ENCODE measurements at places on chromosomes 12 and 14.

GRCh38 chr14:58565832-58566231, 71.9 kb upstream of the DACT1 start:
- DNase-seq, result no peak

DNA sequence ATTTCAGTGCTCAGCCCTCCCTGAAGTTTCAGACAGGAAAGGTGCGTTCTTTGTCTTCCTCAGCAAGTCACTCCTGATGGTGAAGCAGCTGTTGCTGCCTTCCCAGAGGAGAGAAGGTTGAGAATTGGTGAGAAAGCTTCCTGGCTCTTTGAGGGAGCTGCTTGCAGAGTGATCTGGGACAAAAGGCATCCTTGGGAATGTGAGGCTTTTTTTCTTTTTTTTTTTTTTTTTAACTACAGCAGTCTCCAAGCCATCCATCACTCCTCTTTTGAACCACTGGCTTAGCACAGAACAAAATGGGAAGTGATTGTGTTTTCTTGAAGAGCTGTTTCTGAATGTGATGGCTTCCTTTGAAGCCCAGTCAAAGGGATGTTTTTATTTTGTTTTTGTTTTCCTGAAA, 120.4 kb upstream of the LRIG3 start:
- no peak for DNase-seq

- peak; percentile 16 for DNase-seq
Measured at GRCh38 chr12:55019784-55020183, at the start of gene NEUROD4. Gene NEUROD4, plus strand, starts transcription at chr12:55019974. Its CDS starts 6,466 bp downstream, at chr12:55026440.

DNA sequence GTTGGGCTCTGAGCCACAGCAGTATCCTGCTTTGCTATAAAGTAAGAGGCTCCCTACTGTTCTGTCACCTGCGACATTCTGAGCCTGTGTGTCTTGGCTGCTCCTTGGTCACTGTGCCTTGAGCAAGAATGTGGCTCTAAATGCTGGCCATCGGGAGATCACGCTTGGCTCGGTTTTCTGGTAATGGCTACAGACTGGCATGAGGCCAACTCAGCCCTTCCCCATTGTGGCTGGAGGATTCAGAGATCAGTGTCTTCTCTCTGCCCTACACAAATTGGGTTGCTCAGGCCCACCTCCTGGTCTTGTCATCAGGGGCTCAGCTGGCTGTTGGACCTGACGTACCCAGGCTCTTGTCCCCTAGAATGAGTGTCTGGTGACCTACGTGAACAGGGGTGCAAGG, 94.5 kb downstream of the PLXNC1 start:
- DNase-seq, result no peak

- DNase-seq, result no peak
Measured at GRCh38 chr12:15050659-15051058, 77.8 kb downstream of the PDE6H start.

GRCh38 chr12:6452245-6452943, 552 bp downstream of the TAPBPL start:
- DNase-seq, result peak; percentile 47

GRCh38 chr12:76909290-76909689, 30.5 kb upstream of the CSRP2 start:
- DNase-seq, result no peak

GRCh38 chr12:124713041-124713435, 145.6 kb upstream of the NCOR2 start:
- no peak for DNase-seq

GRCh38 chr12:124162151-124163110, 132.5 kb upstream of the RFLNA start:
- no peak for DNase-seq

DNA sequence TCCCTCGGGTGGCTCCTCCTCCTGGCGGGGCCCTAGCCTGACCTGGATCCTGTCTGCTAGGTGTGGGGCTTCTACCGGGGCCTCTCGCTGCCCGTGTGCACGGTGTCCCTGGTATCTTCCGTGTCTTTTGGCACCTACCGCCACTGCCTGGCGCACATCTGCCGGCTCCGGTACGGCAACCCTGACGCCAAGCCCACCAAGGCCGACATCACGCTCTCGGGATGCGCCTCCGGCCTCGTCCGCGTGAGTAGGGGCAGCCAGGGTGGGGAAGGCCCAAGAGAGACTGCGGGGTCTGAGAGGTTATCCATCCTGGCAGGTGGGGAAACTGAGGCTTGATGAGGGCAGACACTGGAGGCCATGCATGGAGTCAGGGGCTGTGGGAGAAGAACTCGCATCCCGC, 4.0 kb downstream of the SLC25A47 start:
- no peak for DNase-seq

- DNase-seq, result no peak
Measured at GRCh38 chr14:88129306-88130056, 124.5 kb downstream of the GPR65 start.

GRCh38 chr12:2858944-2859421, 2.1 kb upstream of the TEX52 start:
- peak; percentile 49 for DNase-seq

DNA sequence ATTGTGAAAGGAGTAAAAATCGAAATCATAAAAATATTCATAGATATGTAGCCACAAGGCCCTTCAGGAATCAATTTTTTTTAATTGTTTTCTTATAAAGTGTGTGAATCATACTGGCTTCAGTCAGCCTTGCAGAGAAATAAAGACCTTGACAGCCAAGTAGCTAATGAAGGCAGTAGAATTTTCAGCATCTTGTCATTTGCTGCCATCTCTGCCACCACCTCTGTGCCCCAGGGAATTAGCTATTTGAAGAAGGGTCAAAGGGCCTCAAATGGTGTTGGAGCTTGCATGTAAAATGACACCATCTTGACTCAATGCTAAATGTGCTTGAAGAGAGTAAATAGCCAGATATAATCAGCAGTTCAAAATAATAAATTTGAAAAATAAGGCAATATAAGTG, 359.4 kb upstream of the DCN start:
- no peak for DNase-seq

GRCh38 chr12:18864900-18865561, 127.1 kb downstream of the CAPZA3 start:
- DNase-seq, result no peak

GRCh38 chr14:49527221-49527620, 59.0 kb downstream of the RPS29 start:
- DNase-seq, result no peak

DNA sequence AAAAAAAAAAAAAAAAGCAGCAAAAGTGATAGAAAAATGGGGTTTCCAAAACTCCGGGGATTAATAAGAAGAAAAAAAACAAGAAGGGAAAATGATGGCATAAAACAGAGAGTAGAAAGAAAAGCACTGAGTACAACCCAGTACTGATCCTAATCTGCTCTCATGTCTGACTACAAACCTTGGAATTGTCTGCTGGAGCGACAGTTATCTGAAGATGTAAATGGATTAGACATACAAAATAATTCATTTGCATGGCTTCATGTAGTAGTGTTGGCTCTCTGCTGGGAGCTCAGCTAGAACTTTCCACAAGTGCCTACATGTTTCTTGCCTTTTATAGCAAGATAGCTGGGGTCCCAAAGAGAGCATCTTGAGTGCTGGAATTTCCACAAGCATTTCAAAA, 34.2 kb downstream of the ZCRB1 start:
- no peak for DNase-seq

DNA sequence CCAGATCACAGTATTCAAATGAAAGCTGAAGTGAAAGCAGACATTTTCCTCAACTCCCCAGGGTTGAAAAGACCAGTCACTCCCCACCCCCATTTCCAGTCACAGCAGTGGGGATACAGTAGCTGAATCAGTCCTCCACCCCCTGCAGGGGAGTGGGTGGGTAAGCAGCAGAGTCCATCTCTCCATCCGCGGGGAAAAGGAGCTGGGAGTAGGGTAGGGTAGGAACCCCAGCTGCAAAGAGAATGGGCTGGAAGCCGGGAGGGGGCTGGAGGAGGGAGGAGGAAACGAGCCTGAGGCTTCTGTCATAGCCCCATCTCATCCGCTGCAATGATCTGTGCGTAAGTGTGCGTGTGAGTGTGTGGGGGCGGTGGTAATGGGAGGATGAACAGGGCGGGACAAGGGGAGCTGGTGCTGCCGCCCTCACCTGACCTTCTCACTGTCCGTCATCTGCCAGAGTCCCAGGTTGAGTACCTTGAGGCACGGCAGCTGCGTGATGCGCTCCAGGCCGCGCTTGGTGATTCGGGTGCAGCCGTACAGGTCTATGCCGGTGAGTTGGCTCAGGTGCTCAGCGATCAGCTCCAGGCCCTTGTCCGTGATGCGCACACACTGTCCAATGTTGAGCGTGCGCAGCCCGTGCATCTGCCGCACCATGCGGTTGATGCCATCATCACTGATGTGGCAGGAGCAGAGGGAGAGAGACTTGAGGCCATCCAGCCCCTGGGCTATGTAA, 1.8 kb downstream of the FBXL14 start:
- DNase-seq, result peak; percentile 46

- no peak for DNase-seq
Measured at GRCh38 chr12:104177663-104178501, 37.7 kb upstream of the TXNRD1 start.

- DNase-seq, result no peak
Measured at GRCh38 chr12:67045650-67046049, 223.5 kb upstream of the CAND1 start.

GRCh38 chr12:53514628-53515290, 7.5 kb upstream of the NPFF start:
- no peak for DNase-seq

GRCh38 chr14:71932229-71932981, at the start of gene RGS6:
Gene RGS6, plus strand, starts transcription at chr14:71932429.
- peak; percentile 15 for DNase-seq

Measured in posterior cingulate gyrus (tissue), 11 donors.